Umbilical cord (tissue), 2 donors: ENCODE measurements at places on chromosomes 3 and 15. TPM values are rescaled to one million over a fixed set of nuclear protein-coding genes. Genes with fewer than 3 reads are reported as not detected.

SLCO2A1 gene
- total RNA-seq: 4.3 TPM

C3orf70 gene
- 38.5 TPM for total RNA-seq

GRCh38 chr3:197674741-197675562, 61.8 kb downstream of the RUBCN start:
- DNase-seq: no peak

- peak; percentile 22 for DNase-seq
These were observed 1.1 kb downstream of the KLHL6 start for GRCh38 chr3:183554377-183554776.

GRCh38 chr3:71973274-71974030, 188.5 kb upstream of the PROK2 start:
- DNase-seq: no peak

DNA sequence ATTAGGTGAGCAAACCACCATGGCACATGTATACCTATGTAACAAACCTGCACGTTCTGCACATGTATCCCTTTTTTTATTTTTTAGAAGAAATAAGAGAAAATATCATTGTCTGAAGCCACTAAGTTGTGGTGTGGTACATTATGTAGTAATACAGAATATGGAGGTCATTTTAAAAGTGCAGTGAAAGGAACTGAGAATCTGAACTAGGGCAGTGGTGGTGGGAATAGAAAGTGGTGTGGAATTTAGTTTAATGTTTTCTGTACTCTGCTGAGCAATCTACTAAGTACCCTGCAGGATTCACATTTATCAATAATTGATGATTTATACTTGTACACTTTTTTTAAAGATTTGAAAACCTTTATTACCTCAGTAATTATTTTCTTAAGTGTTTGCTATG, 283.5 kb downstream of the CHL1 start:
- no peak for DNase-seq

- no peak for DNase-seq
These were observed 39.9 kb downstream of the PPCDC start for GRCh38 chr15:75063338-75063737.

- DNase-seq: peak; percentile 48
These were observed 51.9 kb downstream of the BBX start for GRCh38 chr3:107574650-107575049.

DNA sequence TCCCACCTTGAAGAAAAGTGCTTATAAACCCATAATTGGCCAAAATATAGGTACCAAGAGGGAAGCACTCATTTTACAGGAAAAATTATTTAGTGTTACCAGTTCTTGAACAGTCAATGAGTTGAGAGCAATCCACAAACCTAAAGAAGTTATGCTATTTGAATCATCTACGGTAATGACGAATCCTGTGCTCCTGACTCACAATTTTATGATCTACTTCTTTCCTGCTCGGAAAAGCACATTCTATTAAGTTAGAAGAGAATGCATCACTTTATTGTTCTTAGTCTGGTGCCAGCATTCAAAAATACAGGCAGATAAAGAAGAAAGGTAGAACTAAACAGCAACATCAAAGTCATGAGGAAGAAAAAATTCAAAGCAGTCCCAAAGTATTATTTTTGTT, 33.2 kb downstream of the CHRM5 start:
- DNase-seq: no peak
